ENCODE measurements at places on chromosomes 12 and 14. TPM values are rescaled to one million over a fixed set of nuclear protein-coding genes. Genes with fewer than 3 reads are reported as not detected.

DNA sequence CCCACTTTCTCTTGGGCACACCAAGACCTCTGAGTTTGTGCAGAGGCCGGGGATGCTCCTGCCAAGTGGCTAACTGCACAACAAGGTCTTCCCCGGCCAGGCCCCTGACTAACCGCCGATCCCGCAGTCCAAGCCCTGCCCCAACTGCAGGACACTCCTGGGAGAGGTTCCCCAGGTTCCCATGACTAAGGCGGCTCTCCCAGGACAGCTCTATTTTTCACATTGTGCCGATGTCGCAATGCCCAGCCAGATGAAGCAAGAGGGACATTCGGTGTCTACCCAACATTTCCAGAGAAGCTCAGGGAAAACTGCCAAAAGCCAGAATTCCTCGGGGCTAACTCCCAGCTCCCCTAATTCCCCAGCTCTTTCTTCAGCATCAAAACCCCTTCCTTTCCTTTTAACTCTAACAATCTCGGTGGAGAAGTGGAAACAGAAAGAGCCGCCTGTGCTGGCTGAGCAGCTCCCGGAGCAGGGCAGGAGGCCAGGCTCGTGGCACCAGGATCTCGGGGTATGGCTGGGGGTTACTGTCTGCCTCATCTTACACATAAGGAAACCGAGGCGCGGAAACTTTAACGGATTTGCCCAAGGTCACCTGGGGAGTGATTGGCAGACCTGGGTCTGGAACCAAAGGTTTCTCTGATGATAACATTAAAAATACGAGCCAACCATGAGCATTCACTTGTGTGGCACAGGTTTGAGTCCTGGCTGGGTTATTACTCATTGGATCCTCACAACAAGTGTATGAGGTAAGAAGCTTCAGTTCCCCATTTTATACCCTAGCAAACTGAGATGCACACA, 318.2 kb downstream of the BCL11B start:
- H3K27me3 ChIP-seq: no peaks in the 10 kb centered on the region
- peak; percentile 85 for DNase-seq
- no peaks in the 10 kb centered on the region for H3K4me1 ChIP-seq
- H3K4me3 ChIP-seq: no peak overlapping the region

DNA sequence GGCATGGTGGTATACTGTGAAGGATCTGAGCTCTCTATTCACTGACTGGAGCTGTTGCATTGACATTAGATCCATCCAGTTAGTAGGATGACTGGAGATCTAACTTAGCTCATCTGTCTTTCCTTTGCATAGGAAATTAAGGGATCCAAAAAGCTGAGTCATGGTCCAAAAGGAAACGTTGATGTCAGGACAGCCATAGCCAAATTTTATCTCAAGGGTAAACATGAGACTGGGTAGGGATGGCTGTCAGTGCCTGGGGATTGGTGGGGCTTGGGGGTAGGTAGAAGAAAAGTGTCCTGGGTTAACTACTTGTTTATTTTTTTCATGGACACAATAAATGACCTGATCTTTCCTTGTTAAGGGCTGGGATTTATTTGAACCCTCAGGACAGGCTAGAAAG, 4.6 kb downstream of the FAM177A1 start:
- no peak for DNase-seq
- no peak overlapping the region for H3K4me3 ChIP-seq
- H3K4me1 ChIP-seq: no peaks in the 10 kb centered on the region

- H3K36me3 ChIP-seq: no peaks in the 10 kb centered on the region
- no peaks in the 10 kb centered on the region for H3K27me3 ChIP-seq
- DNase-seq: no peak
- no peak overlapping the region for H3K27ac ChIP-seq
- H3K4me3 ChIP-seq: no peak overlapping the region
- no peaks in the 10 kb centered on the region for H3K4me1 ChIP-seq
These were observed 102.1 kb upstream of the RAP1B start for GRCh38 chr12:68508576-68508975.

DNA sequence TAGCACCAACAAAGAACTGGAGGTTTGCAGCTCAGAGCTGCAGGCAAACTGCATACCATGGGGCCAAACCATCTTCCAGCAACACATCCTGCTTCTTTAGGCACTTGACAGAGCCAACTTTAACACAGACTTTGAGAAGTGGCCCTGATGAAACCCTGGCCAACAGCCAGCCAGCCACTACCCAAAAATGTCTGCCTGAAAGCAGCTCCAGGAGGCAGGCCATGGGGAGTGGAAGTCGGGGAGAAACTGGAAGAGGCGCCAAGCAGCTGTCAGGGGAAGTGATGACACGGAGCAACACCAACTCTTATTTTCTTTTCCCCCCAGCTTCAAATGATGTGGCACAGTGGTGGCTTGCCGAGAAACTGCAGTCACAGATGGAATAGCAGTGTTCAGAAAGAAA, 110.9 kb upstream of the PLXNC1 start:
- H3K4me1 ChIP-seq: no peaks in the 10 kb centered on the region
- H3K4me3 ChIP-seq: no peak overlapping the region
- H3K27me3 ChIP-seq: no peaks in the 10 kb centered on the region
- no peak overlapping the region for H3K27ac ChIP-seq
- DNase-seq: no peak

DNA sequence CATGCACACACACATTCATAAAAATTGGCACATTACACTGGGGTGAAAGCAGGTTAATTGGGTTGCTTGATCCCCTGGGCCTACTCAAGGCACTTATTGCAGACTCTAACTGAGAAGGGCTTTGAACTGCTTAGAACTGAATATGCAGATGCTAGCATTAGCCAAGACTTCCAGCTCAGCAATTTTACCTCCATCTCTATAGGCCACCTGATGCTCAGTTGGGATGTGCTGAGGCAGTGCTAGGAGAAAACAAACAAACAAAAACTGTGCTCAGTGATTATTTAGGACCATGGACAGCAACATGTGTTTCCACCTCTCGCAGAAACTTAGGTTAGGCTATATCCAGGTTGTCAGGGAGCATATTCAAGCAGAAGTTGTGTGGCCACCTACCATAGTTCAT, 124.8 kb upstream of the WSCD2 start:
- no peak for DNase-seq
- H3K4me3 ChIP-seq: no peak overlapping the region

- no peak for DNase-seq
- H3K27ac ChIP-seq: no peak within 1 kb of the TSS
- no peaks in the 10 kb centered on the region for H3K4me1 ChIP-seq
- no peaks in the 10 kb centered on the region for H3K27me3 ChIP-seq
These were observed at the start of gene DEGS2 for GRCh38 chr14:100159094-100159864. Gene DEGS2, minus strand, starts transcription at chr14:100159645. Its CDS starts 58 bp downstream, at chr14:100159587.

Gene RNASE3
- total RNA-seq: 0.57 TPM

Gene GLS2
- 0.58 TPM for total RNA-seq

Gene FAM181A
- total RNA-seq: not detected

Measured in aorta (tissue), 5 donors.